Left kidney (tissue), 8 donors: ENCODE measurements at places on chromosomes 4 and X.
A peak's percentile ranks its signal among the peaks of the same experiment; 100 is the strongest.

DNA sequence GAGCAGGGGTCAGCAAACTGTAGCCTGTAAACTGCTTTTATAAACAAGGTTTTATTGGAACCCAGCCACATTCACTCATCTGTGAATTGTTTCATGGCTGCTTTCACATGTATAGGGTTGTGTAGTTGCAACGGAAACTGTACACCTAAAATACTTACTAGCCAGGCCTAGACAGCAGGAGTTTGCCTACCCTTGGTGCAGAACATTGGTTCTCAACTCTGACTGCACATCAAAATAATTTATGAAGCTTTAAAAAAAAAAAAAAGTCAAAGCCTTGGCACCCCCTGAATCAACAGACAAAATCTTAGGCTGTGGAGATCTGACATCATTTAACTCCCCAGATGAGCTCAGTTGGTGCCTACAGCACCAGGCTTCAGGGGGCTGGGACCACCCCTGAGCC lies 27.8 kb downstream of the ADGRA3 start:
- DNase-seq: no peak

GRCh38 chrX:23817979-23818336 lies 35.0 kb downstream of the SAT1 start:
- no peak for DNase-seq

- no peak for DNase-seq
These were observed 3.8 kb upstream of the RADX start for GRCh38 chrX:106608016-106608415.

DNA sequence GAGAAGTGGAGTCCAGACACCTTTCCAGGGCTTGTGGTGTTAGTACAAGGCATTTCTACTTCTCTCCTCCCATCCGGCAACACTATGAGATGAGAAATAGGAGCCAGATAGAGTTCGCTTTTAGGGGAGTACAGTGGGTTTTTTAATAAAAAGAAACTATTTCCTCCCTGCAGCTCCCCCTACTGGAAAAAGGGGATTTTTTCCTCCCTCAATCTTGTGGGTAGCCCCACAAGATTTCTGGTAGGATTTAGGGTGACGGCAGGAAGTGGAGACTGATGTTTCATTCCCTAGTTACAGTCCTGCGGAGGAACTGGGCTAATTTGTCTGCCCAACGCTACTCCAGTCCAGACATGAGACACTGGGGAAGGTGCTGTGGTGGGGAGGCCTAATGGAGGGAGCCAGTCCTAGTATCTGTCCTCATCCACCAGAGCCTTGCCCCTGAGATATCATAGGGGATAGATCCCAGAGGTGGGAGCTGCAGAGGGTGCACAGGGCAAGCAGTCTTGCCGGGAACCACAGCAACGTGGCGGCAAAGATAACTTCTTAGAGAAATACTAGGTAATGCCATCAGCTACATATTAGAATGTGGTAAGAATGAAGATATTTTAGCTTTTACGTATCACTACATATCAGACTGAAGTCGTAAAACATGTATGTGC lies 45.5 kb upstream of the PRKG2 start:
- no peak for DNase-seq

- no peak for DNase-seq
These were observed 80.0 kb upstream of the FGF13 start for GRCh38 chrX:138791551-138791950.

GRCh38 chrX:119273420-119274192 lies 37.5 kb downstream of the PGRMC1 start:
- peak; percentile 30 for DNase-seq

- no peak for DNase-seq
These were observed 26.9 kb downstream of the UTP14A start for GRCh38 chrX:129932821-129933321.
